K562 (cell line): ENCODE measurements at places on chromosomes 5 and 9.
A peak's percentile ranks its signal among the peaks of the same experiment; 100 is the strongest.

GRCh38 chr5:151406322-151406947 is 41.0 kb upstream of the SLC36A1 start:
- peak; percentile 32 for DNase-seq

GRCh38 chr5:176527246-176528222 is 9.7 kb downstream of the RNF44 start:
- DNase-seq: no peak

GRCh38 chr9:97809666-97810344 is 43.2 kb upstream of the FOXE1 start:
- DNase-seq: no peak

- DNase-seq: no peak
These were observed 29.3 kb downstream of the COL23A1 start for GRCh38 chr5:178560911-178561310.

GRCh38 chr5:40409601-40410000 is 270.1 kb upstream of the PTGER4 start:
- no peak for DNase-seq

DNA sequence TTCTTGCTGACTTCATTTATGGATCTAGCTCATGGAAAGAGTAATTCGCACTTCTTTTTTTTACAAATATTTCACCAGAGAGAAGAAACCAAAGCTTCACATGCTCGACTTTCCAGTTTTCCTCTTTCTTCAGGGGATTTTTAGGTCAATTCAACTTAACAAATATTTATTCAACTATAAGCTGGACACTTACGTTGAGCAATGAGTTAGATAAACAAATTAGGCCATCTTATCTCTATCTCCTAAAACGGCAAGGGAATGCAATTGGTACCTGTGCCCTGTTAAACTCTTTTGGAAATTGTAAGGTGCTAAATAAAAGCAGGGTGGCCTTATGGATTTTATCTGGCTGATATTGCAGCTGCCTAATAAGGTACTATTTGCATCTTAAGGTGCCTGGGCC is 145.1 kb upstream of the RAI14 start:
- no peak for DNase-seq

- DNase-seq: no peak
These were observed 57.1 kb downstream of the BARX1 start for GRCh38 chr9:93898026-93898425.

DNA sequence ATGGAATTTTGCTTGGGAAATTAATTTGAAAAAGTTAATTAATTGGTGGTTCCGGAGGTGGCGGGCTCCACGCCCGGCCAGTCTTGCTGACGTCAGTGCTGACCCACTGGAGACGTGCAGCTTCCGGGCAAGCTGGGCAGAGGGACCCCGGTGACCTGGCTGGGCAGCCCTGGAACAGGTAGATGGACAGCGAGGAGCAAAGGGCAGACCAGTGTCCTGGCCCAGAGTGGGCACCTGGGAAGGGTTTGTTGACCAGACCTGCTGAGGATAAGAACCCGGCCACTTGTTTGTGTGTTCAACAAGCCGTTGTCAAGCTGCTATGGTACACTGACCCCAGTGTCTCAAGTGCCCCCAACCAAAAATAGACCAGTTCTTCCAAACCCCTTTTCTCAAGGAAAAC is 17.5 kb downstream of the CXXC5 start:
- DNase-seq: no peak

GRCh38 chr5:137611011-137611580 is 112.0 kb upstream of the SPOCK1 start:
- no peak for DNase-seq

GRCh38 chr5:170590566-170590965 is 86.7 kb downstream of the KCNIP1 start:
- no peak for DNase-seq

GRCh38 chr9:130867556-130867955 is 29.1 kb downstream of the QRFP start:
- DNase-seq: no peak

- no peak for DNase-seq
These were observed 712.2 kb upstream of the SEMA6A start for GRCh38 chr5:117286813-117287212.

DNA sequence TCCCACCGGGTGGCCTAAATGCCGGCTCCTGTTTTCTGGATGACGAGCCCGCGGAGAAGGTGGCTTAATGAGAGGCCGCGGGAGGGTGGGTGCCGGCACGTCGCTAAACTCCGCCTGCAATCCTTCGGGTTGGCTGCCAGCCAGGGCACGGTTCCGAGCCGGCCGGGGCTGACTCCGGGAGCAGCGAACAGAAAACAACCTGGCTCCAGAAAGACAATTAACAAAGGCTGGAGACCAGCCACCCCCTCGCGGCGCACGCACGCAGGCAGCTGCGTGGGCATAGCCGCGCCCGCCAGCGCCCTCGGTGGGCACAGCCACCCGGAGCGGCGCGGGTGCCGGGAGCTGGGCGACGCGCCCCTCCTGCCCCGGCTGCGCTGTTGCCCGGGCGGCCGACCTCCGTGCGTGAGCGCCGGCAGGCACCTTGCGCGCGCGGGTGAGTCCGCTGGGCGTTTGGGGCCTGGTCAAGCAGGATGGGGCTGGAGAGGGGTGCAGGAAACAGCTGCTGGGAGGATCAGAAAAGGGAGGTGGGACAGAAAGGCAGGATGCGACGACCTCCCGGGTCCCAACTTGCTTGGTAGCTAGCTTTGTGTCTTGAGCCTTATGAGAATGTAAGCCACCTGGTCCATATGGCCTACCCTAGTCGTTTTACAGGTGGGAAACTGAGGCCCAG is at the start of gene ARHGEF37:
Gene ARHGEF37, plus strand, starts transcription at position 307 of the 670 bp plus-strand sequence. CDS start 16,272 bp downstream, outside the sequence.
- no peak for DNase-seq

DNA sequence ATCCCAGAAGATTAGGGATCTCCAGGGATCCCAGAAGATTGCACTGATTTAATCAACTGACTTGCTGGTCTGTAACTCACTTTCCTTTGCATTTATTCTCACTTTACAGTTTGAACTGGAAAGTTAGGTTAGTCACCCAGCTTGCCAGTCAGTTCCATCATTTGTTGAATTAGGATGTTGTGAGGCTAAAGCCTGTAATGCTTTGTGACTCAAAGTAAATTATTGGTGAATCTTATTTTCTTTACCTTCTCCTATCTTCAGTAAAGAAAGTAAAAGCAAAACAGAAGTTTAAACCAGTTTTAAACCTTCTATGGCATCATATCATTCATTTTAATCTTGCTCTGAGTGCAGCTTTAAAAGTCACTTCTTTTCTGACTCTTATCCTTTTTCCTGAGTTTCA is 85.8 kb downstream of the SLC44A1 start:
- no peak for DNase-seq

GRCh38 chr9:37218800-37219425 is 98.5 kb downstream of the ZCCHC7 start:
- no peak for DNase-seq

DNA sequence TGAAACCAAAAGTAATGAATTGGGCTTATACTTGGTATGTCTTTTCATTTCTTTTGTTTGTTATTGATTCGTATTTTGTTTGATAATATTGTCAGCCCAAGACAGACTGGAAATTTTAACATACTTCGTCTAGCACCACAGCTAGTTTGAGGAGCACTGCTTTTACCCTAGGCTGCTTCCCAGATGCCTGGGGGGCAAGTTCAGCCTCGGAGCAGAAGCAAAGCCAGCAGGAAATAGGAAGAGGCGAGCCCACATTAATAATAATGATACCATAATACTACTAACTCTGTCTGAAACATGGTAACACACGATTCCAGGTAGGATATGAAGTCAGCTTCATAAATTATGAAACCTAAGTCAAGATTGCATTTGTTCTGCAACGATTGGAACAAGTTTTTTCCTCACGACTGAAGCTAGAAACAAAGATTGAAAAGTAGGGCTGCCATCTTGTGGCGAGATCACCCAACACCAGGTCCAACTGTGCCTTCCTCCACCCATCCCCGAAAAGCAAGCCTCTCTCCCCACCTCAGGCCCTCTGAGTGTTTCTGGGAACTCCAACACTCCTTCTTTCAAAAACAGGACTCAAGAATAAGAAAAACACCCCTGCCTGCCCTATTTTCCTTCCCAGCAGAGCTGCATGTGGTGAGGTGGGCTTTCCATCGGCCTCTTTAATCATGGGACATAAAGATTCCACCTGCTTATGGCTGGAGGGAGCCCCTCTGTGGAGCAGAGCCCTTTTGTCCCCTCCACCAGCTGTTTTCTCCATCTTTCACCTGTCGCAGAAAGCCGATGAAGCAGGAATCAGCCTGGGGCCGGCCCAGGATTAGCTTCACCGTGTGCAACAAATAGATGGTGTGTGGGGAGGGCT is 236.4 kb downstream of the CAAP1 start:
- peak; percentile 4 for DNase-seq

DNA sequence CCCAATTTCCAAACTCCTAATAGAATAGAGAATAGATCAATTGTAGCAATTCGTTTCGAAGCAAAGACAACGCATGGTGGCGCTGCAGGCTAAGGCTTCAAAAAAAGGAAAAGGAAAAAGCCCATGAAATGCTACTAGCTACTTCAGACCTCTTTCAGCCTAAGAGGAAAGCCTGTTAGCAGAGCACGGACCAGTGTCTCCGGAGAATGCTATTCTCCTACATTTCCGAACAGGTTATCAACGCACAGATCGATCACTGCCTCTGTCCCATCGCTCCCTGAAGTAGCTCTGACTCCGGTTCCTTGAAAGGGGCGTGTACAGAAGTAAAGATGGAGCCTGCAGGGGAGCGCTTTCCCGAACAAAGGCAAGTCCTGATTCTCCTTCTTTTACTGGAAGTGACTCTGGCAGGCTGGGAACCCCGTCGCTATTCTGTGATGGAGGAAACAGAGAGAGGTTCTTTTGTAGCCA is at the start of gene PCDHB15:
Gene PCDHB15, plus strand, starts transcription at position 146 of the 468 bp plus-strand sequence. Its CDS starts 184 bp downstream, at position 330.
- DNase-seq: peak; percentile 44

- no peak for DNase-seq
These were observed 117.2 kb upstream of the PHYKPL start for GRCh38 chr5:178349625-178350353.

DNA sequence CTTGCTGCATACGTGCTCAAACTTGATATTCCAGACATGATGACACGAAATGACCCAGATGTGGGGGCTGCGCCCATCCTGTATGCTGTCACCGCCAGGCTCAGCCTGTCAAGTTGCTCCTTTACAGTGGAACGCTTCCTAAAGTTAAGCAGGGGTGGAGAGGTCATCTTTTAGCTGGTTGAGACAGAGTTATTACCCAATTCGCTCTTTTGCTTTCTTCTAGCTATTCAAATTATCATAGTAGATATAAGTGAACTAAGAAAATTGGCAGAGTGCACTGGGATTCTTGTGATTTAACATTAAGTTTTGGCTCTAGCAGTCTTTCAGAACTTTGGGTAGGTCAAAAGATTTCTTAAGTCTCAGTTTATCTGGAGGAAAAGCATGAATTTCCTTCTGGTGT is 69.8 kb upstream of the BASP1 start:
- DNase-seq: no peak

- no peak for DNase-seq
These were observed 11.8 kb downstream of the BRD3 start for GRCh38 chr9:134055981-134056461.

GRCh38 chr9:27196383-27196782 is 87.4 kb downstream of the TEK start:
- DNase-seq: no peak

DNA sequence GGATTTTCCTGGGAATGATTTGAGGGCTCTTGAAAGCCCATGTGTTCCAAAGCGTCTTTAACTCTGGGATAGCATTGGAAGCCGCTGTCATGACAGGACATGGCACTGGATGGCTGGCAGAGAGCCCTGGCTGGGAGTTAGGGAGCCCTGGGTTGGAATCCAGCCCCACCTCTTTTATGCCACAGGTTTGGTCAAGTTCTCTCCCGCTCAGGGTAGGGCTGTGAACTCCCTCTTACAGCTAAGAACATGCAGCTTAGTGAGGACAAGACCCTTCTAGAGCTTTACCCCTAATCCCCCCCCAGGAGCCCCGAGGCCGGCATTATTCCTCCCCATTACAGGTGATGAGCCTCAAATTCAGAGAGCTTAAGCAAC is 37.2 kb downstream of the OLFML2A start:
- no peak for DNase-seq

DNA sequence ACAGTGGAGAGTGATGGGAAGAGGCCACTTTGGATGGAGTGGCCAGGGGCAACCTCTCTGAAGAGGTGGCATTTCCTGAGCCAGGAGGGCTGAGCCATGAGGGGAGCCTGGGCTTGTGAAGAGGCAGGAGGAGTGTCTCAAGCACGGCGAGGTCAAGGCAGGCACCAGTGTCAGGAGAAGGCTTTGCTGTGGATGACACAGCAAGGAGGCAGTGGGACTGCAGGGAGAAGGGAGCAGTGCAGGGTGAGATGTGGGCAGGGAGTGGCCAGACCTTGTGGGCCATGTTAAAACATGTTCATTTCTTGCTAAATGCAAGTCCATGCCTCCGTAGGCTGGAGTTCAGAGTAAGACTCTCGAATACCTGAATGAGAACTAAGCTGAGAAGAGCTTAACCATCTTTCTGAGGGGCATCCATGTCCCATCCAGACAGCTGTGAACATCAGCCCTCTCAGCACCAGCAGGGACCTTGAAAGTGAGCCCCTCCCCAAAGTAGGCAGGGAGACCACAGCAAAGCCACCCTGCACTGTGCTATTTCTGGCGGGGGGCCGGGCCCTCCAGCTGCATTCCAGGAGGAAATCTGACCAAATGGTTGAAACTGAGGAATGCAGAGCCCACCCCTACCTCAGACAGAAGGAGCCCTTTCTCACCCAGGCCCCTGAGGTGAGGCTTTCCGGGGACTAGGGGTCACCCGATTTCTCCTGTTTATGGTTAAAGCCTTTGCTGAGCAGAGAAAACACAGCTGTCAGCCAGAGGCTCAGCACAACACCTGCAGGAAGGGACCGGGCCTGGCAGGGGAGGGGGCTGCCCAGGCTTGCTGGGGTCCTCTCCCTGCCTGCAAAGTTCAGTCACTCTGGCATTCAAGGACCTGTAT is 16.1 kb upstream of the ARSI start:
- DNase-seq: no peak

DNA sequence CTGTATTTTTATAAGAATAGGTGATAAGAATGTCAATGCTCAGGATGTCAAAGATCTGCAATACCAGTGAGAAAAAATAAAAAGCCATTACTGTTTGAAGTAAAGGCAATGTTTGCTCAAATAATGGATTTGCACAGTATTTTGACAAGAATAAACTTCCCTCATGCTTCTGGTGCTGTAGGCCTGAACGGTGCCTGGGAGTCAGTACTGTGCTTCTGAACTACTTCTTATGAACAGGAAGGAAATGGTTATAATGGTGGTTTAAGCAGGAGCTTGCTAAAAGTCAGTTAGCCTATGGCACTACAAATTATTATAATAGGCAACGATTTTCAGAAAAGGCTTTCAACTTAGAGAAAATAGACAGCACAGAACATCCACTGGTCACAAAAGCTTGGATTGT is 548.3 kb upstream of the CDH18 start:
- no peak for DNase-seq
